ENCODE measurements at places on chromosomes 16 and 17. TPM values are rescaled to one million over a fixed set of nuclear protein-coding genes. Genes with fewer than 3 reads are reported as not detected.

DNA sequence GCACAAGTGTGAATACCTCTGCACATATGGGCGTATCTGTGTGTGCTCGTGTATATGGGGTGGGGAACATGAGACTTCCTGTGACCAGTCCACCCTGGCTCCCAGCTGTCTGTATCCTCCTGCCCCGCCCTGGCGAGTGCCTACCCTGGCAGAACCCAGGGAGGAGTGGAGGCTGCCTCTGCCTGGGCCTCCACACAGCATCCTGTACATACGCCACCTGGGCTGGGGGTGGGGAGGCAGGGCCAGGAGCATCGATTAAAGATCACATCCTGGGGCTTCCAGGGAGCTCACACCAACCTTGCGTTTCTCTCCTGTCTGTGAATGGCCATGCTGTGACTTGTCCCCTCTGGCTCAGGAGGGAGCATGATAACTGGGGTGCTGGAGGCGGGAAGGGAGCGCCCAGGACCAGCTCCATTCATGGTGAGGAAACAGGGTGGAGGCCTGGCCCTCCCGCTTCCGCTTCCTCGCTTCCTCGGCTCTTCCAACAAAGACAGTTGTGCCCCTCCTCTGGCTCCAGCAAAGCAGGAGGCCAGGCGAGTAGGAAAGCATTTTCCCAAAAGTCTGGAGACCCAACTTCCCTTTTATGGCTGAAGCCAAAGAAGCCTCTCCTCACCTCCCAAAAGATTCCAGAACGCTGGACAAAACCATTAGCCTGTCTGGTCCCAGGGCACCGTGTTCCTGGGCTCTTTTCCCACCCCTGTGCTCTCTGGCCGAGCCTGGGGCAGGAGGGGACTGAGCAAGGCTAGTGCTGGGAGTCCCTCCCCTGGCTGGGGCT lies 22.9 kb downstream of the ADAM11 start:
- DNase-seq = peak; percentile 74

- no peak for DNase-seq
Observed at GRCh38 chr17:64004903-64005733, 7.0 kb downstream of the PRR29 start.

SEC14L5 gene
- not detected for total RNA-seq

DNA sequence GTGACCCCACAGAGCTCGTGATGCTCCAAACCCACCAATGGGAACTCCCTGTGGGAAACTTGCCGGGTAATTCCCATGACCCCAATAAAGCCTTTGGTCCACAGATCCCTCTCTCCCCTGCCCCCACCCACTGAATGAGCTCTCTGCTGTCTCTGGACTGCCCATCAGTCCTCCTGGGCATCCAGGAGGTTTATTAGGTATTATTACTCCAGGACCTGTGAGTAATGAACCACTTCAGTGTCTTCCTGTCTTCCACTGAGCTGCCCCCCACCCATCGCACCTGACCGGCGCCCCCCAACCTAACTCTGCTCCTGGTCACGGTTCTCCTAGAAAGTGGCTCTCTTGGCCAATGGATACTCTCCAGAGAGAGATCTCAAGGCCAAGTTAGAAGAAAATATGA lies 28.7 kb upstream of the DNAH17 start:
- DNase-seq = no peak

DNA sequence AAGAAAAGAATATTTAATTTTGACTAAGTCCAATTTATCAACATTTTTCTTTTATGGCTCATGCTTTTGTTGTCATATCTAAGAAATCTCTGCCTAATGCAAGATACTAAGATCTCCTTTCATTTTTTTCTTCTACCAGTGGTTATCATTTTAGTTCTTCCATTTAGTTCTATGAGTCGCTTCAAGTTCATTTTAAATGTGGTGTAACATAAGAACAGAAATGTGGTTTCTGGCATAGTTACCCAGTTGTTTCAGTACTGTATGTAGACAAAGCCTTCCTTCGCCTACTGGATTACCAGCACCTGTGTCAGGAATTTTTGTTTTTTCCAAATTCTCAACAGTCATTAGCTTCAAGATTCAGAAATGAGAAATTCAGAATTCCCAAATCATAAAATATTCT lies 175.7 kb downstream of the PARN start:
- no peak for DNase-seq

GRCh38 chr17:82577300-82577699 lies 57.8 kb downstream of the FOXK2 start:
- DNase-seq = no peak
